ENCODE measurements at places on chromosomes 7 and 10.

- DNase-seq, result no peak
These were observed 55.1 kb upstream of the PFKP start for GRCh38 chr10:3012223-3012622.

DNA sequence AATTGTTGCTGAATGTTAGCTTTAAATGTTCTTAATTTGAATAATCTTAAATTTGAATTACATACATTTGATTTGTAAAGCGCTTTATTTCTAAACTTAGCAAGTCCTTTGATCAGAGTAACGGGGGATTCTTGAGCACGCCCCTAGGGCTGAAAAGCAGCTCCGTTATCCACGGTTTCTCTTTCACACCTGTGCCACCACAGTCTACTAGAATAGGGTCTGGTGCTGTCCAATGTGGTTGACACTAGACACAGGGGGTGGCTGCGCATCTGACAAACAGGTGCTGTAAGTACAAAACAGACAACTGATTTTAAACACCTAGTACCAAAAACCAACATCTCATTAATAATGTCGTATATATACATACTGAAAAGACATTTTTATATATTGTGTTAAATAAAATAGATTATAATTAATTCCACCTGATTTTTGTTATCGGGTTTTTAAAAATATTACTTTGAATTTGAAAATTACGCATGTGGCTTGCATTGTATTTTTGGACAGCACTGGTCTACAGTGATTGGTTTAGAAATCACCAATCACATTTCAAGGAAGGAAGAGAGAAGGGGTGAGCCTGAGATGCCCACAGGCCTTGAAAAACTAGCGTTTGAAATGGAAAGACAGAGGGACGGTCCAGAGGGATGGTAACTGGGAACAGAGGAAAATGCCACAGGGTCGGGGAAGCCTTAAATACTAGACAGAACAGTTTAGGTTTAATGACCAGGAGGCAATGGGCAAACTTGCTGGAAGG lies 7.3 kb downstream of the SEPHS1 start:
- DNase-seq, result no peak

DNA sequence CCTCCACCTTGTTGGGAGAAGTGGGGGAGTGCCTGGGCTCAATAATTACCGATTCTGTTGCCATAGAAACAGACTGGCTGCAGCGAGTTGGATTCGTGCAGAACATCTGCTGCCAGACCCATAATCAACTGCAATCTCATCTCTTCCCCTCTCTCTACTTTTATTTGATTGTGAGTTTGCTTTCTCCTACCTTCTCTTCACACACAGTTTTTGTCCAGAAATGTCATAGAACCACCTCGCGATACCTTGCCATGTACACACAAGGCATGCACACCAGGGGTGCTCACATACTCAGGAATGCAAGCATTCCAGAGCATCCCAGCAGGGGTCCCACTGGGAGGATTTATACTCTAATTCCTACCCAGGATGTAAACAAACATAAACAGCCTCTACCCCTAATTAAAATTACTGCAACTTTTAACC lies 262.2 kb upstream of the AOAH start:
- DNase-seq, result no peak

DNA sequence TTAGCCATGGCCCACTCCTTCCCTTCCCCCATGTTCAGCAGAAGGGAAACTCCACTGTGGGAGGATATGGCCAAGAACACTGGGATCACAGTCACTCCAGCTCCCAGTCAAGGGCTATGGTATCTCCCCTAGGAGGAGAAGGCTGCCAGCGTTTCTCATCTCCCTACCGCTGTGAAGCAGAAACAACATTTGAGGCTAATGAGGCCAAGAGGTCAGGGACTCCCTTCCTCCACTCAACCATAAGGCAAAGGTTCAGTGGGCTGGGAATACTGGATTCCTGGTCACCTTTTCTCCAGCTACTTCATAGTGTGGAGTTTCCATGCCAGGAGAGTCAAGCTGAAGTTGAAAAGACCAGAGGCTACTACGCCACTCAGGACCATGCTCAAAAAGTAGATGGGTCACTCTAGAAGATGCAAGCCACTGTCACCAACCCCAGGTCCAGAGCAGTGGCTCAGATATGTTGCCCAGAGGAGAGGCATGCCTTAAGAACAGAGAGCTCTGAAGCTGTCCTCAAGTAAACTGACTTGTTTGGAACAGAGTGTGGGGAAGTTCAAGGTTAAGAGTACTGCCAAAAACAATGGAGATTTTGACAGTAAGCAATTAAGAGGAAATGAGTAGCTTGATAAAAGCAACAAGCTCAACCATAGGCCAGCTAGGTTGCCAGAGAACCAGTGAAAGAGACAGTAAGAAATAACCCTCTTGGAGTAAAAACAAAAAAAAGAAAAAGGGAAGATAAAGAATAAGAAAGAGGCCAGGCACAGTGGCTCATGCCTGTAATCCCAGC lies 3.8 kb upstream of the TMEM140 start:
- DNase-seq, result no peak
